ENCODE measurements at places on chromosomes 6 and 20. TPM values are rescaled to one million over a fixed set of nuclear protein-coding genes. Genes with fewer than 3 reads are reported as not detected.
A peak's percentile ranks its signal among the peaks of the same experiment; 100 is the strongest.

DNA sequence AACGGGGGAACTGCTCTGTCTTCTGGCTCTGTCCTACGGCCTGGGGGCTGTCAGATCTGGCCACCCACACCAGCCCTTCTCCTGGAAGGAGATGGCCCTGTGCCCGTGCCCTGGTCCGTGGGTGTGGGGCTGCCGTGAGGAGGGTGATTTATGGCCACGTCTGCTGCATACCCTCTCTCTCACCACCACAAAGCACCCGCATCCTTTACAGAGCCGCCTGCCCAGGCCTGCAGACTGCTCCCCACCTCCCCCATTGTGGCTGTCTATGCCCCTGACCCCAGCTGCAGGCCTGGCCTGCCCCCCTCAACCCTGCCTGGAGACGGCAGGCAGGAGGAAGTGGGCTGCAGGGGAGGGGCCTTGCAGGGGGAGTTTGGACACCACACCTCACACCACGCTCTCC lies 72.7 kb upstream of the GATA5 start:
- H3K27ac ChIP-seq = no peak overlapping the region
- H3K36me3 ChIP-seq = no peaks in the 10 kb centered on the region
- peaks cover 39% of the 10 kb centered on the region for H3K27me3 ChIP-seq
- H3K4me3 ChIP-seq = no peak overlapping the region

DNA sequence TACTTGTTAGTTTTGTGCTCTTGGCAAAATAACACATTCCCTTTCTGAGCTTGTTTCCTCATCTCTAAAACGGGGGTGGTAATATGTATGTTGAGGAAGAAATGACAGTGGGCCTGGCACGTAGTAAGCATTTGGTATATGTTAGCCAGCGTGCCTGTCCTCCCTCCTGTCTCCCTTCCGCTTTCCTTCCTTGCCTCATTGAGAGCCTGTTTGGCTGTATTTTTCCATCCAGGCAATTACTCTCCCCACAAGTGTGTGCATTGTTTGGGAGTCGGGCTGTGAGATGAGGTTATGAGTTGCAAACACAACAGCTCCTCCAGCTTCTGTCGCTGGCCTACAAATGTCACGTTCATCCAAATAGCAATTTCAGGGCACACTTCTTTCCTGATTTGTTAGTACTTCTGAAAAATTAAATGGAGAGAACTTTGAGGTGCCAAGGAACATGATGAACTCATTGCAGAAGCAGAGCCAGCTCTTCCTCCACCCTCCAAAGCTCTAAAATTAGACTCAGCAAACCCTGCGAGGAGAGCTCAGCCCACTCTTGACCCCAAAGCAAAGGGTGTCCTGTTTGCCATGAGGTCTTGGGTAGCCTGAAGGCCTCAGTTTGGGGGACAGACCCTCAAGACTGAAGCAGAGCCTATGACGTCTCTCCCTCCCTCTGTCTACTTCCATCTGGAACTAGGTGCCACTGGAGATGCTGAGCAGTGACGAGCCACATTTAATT lies 50.7 kb upstream of the TOX2 start:
- no peak overlapping the region for H3K4me3 ChIP-seq
- no peaks in the 10 kb centered on the region for H3K4me1 ChIP-seq
- no peaks in the 10 kb centered on the region for H3K27me3 ChIP-seq
- H3K27ac ChIP-seq = no peak overlapping the region
- no peaks in the 10 kb centered on the region for H3K36me3 ChIP-seq
- DNase-seq = no peak

DNA sequence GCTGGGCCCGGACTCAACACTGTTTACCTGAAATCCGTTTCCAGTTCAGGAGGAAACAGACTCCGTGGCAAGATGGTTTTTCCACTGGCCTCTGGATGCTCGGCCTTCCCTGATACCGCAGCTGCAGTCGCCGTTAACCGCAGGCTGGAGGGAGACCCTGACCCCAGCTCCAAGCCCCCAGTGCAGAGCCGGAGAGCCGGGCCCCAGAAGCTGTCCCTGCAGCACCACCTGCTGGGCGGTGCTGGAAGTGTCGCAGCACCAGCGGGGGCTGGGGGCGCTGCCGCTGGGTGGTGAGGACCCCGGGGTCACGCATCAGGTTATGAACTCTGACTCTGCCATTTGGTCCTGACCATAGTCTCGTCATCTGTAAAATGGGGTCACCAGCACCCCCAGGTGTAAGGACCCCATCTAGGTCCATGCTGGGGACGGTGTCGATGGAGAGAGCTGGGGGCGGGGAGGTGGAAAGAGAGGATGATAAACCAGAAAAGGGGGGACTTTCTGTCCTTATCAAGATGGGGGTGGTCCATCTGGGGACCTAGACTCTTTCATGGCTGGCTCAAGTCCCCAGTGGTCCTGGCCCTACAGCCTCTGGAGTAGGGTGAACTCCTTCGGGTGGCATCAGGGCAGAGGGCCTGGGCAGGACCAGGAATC lies 20.8 kb upstream of the CHRNA4 start:
- no peaks in the 10 kb centered on the region for H3K27me3 ChIP-seq
- H3K4me1 ChIP-seq = peaks cover 39% of the 10 kb centered on the region
- H3K36me3 ChIP-seq = no peaks in the 10 kb centered on the region

DNA sequence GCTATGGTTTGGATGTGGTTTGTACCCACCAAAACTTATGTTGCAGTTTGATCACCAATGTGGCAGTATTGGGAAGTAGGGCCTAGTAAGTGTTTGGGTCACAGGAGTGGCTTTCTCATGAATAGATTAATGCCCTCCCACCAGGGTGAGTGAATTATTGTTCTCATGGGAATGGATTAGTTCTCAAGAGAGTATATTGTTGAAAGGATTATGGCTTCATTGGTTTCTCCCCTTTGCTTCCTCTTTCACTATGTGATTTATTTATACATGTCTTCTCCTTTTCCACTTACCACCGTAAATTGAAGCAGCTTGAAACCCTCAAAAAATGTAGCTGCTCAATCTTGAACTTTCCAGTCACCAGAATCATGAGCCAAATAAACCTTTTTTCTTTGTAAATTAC lies 10.8 kb downstream of the UFL1 start:
- H3K27me3 ChIP-seq = no peaks in the 10 kb centered on the region
- H3K4me3 ChIP-seq = no peak overlapping the region
- peaks cover 4% of the 10 kb centered on the region for H3K36me3 ChIP-seq
- H3K27ac ChIP-seq = no peak overlapping the region

Gene PSORS1C2
- not detected for total RNA-seq

Gene CENPQ
- 14.1 TPM for total RNA-seq

GRCh38 chr20:52593654-52594053 lies 378.5 kb upstream of the TSHZ2 start:
- no peak for DNase-seq
- H3K4me3 ChIP-seq = no peak overlapping the region
- H3K27me3 ChIP-seq = no peaks in the 10 kb centered on the region
- H3K4me1 ChIP-seq = no peaks in the 10 kb centered on the region
- H3K36me3 ChIP-seq = no peaks in the 10 kb centered on the region
- H3K27ac ChIP-seq = no peak overlapping the region

GRCh38 chr6:49551078-49551865 lies 804 bp downstream of the C6orf141 start:
- DNase-seq = no peak
- peak overlapping the region; percentile 40 for H3K4me3 ChIP-seq
- peaks cover 30% of the 10 kb centered on the region for H3K27me3 ChIP-seq
- H3K4me1 ChIP-seq = peaks cover 14% of the 10 kb centered on the region

Gene MCHR2
- 0.20 TPM for total RNA-seq

DNA sequence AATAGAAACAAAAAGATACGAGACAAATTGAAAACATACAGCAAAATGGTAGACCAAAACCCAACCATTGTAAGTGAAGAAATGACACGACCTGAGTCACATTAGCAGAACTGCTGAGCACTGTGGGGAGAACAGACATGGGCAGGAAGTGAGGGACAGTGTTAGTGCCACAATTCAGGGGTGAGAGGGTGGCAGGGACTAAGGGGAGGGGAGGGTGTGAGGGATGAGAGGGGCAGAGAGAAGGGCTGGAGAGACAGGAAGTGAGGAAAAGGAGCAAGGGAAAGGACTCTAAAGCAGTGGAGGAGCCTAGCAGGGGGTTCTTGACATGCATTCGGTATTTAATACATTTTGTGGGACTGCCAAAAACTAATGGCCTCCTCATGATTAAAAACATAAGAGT lies 45.0 kb upstream of the TRIM26 start:
- no peak for DNase-seq
- H3K27me3 ChIP-seq = no peaks in the 10 kb centered on the region
- peaks cover 7% of the 10 kb centered on the region for H3K36me3 ChIP-seq
- H3K4me1 ChIP-seq = peaks cover 18% of the 10 kb centered on the region

DNA sequence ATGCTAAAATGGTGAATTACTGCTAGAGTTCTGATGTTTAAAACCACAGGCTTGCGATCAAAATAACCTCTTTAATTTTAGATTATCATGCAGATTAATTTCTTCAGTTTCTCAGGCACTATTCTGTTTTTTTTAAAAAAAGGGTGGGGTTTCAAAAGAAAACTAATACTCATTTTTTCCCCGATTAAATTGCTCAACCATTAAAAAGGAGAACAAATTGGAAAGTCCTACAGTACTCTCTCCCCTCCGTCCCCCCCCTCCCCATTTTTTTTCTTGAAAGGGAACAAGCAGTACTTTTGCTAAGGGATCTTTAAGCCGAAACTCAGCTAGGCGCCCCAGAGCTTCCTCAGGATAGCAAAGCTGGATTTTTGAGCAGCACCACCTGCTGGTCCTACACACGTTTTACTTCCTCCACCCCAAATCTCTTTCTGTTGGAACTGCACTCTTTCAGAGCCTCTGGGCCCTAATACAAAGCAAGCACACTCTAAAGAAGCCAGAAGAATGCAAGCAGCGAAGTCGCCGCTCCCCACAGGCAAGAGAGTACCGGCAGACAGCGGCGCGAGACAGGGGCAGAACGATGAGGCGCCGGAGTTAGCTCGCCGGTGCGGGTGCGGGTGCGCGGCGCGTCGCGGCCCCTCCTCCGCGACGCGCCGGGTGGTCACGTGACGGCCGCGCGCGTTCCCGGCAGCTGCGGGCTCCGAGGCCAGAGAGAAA lies at the start of gene RNF146:
TSS of gene RNF146 (plus strand) at position 687 of the 714 bp plus-strand sequence. CDS start 13,475 bp downstream, outside the sequence.
- H3K27ac ChIP-seq = peak within 1 kb of the TSS; percentile 99
- H3K4me3 ChIP-seq = peak within 1 kb of the TSS; percentile 95
- no peaks in the 10 kb centered on the region for H3K4me1 ChIP-seq
- no peaks in the 10 kb centered on the region for H3K36me3 ChIP-seq
- no peaks in the 10 kb centered on the region for H3K27me3 ChIP-seq

DNA sequence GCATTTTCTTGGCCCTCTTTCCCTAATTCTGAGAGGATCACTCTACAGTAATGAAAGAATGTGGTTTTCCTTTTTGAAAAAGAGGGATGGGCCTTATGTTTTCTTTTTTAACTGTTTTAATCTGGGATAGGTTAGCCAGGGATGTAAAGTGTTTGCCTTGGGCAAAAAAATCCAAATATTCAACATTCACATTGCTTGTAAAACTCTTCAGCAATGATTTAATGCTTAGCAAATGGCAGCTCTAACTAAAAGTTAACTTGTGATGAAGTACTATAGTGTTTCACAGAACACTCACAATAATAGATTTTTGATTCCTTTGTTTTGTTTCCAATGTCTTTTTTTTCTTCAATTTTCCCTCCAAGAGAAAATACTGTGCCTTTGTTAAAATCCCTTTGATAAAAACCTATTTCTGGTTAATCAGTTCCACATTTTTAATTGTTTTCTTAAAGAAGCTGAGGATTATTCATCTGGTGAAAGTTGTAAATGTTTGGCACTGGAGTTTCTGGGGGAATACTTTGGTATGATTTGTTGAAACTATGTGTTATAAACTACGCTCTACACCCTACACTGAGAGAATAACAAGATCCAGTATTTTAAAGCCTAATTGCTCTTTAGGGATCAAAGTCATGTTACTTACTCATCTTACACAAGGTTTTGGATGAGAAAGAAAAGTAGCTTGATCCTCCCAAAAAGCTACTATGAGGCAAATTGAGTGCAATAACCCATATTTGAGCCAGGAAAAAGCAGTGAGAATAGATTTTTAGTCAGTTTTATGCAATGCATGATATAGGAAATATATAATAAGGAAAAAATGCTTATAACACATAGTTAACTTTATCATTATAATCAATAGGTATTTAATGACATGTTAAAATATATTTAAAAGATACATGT lies 335.8 kb downstream of the EPHA7 start:
- no peaks in the 10 kb centered on the region for H3K36me3 ChIP-seq
- H3K4me3 ChIP-seq = no peak overlapping the region
- no peak overlapping the region for H3K27ac ChIP-seq
- H3K4me1 ChIP-seq = no peaks in the 10 kb centered on the region

Measured in spinal cord (tissue), 10 donors.